ENCODE measurements at places on chromosomes 16 and 17.

DNA sequence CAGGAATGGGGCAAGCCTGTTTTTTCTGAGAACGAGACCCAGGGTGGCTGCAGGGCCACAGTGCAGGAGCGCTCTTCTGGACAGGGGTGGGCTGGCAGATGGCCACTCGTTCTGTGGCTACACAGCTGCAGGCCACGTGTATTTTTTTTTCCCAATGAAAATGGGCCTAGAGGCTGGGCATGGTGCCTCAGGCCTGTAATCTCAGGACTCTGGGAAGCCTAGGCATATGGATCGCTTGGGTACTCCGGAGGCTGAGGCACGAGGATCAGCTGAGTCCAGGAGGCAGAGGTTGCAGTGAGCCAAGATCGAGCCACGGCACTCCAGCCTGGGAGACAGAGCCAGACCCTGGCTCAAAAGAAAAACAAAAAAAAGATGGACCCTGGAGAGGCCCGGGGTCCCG is 6.8 kb downstream of the UNKL start:
- no peak for DNase-seq

- no peak for DNase-seq
Observed at GRCh38 chr17:31310886-31311285, 3.0 kb downstream of the EVI2B start.

DNA sequence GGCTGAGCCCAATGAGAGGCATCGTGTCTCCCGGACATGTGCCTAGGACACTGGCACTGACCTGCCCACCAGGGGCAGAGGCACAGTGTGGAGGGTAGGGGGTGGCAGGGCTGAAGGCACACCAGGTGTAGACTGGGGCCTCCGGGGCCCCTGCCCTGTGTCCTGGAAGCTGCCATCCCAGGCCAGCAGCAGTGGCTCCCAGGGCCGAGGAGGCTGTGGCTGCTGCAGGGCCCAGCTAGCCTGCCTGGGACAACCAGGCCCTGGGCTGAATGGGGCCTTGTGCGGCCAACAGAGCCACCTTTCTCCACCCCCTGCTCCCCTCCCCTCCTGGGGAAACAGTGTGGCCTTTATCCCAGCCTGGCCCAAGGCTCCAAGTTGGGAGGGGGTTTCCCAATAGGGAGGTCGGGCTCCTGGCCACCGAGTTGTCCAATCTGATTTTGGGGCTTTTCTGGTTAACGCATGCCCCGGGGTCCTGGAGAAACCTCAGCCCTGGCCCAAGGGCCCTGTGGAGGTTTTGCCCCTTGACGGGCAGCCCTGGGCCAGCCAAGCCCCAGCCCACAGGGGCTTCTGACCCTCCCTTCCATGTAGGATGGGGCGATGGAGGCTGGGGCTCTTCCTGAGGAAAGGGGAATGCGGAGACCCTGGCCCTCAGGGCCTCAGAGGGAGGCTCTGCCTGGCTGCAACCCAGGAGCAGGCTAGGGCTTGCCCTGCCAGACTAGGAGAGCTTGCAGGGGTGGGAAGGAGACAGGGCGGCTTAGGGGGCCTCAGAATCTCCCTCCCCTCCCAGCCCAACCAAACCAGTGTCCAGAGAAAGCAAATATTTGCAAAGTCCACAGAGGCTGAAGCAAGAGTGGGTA is 4.2 kb downstream of the MTSS2 start:
- DNase-seq: no peak

DNA sequence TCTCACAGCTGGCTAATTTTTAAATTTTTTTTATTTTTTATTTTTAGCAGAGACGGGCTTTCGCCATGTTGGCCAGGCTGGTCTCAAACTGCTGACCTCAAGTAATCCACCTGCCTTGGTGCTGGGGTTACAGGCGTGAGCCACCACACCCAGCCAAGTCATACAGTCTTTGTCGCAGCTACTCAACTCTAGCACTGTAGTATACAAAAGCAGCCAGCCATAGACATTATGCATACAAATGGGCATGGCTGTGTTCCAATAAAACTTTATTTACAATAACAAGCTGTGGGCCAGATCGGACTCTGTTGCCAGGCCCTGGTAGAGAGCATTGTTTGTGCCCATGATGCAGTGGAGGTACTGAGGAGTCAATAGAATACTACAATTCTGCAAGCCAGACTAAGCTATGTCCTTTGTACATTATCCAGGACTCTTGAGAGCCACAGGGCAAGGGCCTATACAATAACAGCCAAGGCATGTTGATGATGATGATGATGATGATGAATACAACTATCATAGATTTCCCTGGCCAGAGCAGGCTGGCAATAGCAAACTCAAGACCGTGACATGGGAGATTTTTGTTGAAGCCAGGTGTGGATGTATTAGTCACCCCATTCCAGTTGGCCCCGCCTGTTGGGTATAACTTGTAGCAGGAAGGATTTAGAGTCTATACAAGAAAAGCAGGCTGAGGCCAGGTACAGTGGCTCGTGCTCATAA is 101.8 kb downstream of the MYH11 start:
- no peak for DNase-seq

GRCh38 chr17:17110520-17110919 is 68.3 kb downstream of the MPRIP start:
- DNase-seq: no peak

GRCh38 chr16:1297018-1297696 is 12.3 kb upstream of the UBE2I start:
- no peak for DNase-seq

GRCh38 chr16:2015947-2016208 is 3.7 kb upstream of the NPW start:
- DNase-seq: no peak

DNA sequence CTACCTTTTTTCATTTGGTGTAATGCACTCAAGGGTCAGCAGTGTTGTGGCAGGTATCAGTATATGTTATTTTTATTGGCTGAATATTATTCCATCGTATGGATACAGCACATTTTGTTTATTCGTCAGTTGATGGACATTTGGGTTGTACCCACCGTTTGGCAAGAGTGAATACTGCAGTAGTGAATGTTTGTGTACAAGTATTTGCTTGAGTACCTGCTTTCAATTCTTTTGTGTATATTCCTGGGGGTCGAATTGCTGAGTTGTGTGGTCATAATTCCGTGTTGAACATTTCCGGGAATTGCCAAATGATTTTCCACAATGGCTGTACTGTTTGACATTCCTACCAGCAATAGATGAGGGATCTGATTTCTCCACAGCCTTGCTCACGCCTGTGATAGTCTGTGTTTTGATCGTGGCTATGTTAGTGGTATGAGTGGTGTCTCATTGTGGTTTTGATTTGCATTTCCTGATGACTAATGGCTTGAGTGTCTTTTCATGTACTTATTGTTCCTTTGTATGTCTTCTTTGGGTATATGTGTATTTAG is 108.4 kb downstream of the OR1D5 start:
- no peak for DNase-seq

DNA sequence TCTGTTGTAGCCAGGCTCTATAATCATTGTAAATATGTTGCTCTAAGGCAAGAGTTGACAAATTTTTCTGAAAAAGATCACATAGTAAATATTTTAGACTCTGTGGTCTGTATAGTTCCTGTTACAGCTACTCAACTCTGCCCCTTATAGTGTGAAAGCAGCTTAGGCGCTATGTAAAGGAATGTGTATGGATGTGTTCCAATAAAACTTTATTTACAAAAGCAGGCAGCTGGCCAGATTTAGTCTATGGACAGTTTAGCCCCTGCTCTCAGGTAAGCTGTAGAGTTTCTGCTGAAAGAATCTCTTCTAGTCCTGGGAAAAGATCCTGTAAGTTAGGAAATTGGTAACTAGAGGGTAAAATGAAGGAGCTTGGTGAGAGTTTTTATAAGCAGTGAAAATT is 133.1 kb downstream of the SALL1 start:
- DNase-seq: no peak

DNA sequence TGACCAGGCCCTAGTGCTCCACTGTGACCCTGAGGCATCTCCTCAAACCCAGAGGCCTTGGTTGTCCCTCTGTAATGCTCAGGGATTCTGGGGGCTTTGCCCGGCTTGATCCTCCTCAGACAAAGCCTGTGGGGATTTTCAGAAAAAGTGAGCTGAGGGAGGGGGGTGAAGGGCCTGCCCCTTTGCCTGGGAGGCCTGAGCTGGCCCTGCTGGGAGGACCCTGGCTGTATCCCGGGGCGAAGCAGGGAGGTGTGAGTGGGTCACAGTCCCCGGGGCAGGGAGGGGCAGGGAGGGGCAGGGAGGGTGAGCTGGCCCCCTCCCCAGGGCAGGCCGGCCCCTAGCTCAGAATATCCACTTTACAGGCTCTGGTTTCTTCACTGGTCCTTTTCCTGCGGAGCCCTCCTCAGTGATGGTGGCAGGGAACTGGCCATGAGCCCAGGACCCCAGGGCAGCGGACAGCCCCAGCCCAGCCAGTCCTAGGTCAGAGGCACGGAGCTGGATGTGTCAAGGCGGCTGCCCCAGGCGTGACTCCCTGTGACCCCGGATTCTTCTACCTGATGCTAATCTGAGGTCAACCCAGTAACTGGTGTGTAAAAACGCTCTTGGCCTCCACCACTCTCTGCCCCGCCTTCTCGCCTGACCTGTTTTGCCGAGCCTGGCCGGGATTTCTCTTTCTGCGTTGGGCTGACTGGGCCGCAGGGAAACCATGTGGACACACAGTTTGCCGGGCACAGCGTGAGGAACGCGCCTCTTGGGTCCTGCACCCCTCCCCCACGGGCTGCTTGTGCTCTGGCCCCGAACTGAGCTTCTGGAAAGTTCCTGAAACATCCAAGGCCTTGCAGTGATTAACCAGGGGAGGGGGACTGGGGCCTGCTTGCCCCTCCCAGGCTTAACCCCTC is 5.8 kb upstream of the FASN start:
- DNase-seq: no peak
